ENCODE measurements at places on chromosomes 12 and 14.

DNA sequence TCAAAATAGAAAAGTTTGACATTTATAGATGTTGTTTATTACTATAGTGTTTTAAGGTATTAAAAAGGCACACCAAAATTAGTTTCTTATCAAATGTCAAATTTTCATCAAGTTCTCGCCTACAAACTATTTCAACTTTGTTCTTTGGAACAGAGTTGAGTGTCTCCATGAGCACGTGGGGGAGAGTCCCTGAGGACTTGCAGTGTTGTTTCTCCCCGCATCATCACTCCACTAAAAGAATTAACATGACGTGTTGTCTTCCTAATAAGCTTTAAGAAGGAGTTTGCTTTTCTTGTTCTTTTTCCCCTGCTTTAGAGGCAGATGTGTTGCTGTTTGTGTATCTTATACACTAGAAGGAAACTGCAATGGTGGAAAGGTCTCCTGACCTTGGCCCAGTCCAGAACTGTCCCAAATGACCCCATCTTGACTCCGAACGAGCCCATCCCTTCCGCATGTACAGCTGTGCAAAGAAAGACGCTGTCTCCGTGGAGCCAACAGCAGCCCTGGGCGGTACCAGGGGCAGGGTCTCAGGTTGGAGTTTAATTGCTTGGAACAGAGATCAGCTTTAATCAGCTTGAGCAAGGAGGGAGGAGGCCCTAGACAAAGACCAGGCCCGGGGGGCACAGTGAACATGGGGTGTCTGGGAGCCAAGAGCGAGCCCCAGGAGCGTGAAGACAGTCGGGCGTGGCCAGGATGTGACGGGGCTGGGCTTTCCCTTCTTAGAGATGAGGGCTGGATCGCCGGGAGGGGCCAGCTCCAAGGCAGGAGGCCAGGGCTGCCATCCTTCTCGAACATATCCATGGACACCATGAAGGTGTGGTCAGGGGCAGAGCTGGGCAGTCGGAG, 215.4 kb upstream of the RTL1 start:
- DNase-seq: no peak

DNA sequence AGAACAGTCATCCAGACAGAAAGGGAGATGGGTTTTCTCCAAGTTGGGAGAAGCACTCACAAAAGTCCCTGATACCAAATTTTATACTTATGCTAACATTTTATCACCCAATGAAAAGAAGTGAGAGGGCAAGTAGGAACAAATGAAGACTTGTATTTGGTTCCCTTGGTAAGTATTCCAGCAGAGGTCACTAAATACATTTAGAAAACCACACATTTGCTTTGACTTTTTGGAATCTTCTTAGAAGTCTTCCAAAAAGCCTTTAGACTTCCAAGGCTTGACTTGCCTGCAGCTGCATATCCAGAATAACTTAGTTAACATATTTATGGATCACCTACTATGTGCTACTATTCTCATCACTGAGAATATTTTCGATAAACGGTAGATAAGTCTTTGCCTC, 3.1 kb upstream of the GYS2 start:
- no peak for DNase-seq

- DNase-seq: no peak
These were observed 9.9 kb downstream of the DIP2B start for GRCh38 chr12:50514526-50515276.

DNA sequence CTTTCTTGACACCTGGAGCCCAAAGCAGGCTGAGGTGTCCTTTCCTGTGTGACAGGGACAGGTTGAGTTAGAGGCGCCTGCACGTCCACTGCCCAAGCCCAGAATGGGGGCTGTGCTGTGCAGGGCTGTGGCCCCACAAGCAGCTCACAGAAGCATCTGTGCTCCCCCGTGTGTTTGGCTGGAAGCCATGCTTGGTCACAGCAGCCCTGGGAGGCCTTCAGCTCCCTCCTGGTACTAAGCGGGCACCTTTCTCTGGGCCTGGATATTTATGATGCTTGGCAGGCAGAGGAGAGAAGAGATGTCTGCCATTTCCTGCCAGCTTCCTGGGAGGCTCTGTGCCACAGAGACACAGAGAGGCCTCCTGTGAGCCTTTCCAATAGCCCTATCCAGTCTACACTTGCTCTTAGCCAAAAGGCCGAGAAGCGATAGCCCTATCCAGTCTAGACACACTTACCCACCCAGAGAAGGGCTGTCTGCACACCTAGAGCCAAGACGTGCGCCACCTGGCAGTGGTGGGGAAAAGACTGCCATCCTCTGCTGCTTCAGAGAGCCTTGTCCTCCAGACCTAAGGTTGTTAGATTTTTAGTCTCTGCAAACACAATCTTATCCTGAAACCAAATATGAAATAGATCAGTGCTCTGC, 117.4 kb downstream of the GCH1 start:
- no peak for DNase-seq

GRCh38 chr14:104268725-104269436, 130.5 kb downstream of the KIF26A start:
- DNase-seq: no peak

DNA sequence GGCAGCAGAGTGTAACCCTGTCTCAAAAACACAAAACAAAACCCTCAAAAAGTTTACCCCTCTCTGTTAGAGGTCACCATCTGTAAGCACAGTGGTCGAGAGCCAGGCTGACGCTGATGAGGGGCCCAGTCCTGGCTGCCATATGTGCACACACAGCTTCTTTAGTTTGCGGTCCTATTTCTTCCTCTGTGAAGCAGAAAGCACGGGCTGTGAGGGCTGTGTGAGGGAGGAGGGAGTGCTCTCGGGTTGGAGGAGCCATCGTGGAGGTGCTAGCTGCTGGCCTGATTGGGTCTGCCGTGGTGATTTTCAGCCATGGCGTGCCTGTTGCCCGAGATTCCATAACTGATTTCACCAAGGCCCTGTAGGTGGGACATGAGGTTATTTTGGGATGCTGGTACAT, 3.5 kb downstream of the ULK1 start:
- no peak for DNase-seq

DNA sequence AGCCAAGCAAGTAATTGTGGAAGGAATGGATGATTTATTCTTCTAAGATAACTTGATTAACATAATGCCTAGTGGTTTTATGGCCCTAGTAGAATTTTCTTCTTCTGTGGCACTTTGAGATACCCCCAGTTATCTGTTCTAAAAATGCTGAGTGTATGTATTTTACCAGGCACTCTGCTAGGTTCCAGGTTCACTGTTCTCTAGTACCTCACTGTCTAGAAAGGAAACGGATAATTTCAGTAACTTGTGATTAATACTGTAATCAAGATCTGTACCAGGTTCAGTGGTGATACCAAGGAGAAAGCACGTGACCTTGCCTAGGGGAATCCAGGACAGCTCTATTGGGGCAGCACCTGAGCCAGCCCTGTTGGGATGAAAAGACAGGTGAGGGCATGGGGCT, 8.0 kb downstream of the ANO6 start:
- DNase-seq: no peak

GRCh38 chr12:1883513-1883912, 34.9 kb downstream of the CACNA2D4 start:
- DNase-seq: no peak

DNA sequence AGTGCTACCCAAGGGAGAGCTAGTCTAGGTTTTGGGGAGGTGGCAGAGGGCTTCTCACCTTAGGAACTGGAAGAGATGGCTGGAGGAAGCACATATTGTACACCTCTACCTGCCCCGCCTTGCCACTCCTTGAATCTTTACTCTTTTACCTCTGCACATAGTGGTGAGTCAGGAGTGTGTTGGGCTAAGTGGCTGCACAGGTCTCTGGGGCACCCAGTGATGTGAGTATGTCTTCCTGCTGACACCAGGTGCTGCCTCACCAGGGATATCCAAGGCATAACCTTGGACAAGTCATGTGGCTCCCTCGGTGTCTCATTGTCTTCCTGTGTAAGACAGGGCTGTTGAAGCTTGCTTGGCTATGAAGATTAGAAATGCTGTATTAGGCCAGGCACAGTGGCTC, 19.8 kb upstream of the CABP1 start:
- DNase-seq: no peak

GRCh38 chr12:113077057-113077858, 20.7 kb downstream of the DTX1 start:
- no peak for DNase-seq

DNA sequence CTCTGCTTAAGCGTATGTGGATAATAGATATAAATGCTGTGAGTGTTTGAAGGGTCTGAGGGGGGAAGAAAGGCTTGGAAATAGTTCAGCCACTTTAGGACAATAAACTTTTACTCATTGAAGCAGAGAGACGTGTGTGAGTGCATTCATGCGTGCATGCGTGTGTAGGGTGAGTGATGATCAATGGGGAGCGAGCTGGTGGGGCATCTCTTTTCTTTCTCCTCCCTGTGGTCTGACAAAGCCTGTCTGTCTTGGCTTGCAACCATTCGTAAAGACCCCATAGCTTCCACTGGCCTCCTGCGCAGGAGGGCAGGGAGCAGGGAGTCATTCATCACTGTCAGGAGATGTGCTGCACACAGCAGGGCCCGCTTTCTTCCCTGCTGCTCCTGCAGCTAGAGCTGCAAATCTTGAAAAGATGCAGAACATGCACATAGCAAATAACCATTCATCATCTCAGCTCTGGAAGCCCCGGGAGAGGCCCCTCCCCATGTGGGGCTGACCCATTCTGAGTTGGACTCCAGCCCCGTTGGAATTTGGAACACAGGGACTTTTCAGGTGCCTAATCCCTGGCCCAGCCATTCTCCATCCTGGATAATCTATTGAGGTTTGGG, 223.2 kb downstream of the PPM1H start:
- DNase-seq: no peak

GRCh38 chr14:92783813-92784431, 10.2 kb upstream of the GOLGA5 start:
- peak; percentile 45 for DNase-seq

- no peak for DNase-seq
These were observed 12.9 kb downstream of the VASH1 start for GRCh38 chr14:76773956-76774820.

DNA sequence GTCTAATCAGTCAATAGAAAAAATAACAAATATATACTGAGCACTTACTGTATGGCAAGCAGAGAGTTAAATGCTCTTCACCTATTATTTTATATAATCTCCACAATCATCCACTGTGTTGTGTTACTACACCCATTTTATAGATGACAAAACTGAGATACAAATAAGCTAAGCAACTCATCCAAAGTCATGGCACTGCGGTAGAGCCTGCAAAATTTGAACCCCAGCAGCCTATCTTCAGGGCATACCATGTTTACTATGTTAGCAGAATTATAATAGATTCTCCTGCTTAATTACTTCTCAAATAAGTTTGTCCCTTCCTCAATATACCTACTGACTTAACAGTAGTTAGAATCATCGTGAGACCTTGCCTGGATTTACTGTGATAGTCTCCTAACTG, 53.6 kb upstream of the PCED1B start:
- no peak for DNase-seq

- no peak for DNase-seq
These were observed 50.8 kb upstream of the POC1B start for GRCh38 chr12:89576572-89577220.

- DNase-seq: peak; percentile 51
These were observed 2.3 kb upstream of the GLIPR1 start for GRCh38 chr12:75478116-75478794.

DNA sequence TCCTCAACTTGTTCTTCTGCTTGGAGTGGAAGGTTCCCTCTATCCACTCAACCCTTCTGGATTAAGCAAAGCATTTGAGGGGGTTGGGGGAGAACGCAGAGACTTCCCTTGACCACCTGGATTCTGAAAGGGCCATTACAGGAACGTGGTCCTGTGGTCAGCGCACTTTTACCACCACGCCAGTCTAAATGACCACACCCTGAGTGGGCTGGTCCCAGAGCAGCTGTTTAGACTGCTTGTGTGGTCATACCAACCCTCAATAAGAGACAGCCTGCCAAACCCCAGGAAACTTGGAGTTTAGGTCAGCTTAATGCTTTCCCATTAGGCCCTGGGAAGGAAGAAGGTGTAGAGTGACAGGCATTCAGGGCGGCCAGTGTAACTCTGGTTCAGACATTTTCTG, 165.5 kb upstream of the ATP2B1 start:
- no peak for DNase-seq

DNA sequence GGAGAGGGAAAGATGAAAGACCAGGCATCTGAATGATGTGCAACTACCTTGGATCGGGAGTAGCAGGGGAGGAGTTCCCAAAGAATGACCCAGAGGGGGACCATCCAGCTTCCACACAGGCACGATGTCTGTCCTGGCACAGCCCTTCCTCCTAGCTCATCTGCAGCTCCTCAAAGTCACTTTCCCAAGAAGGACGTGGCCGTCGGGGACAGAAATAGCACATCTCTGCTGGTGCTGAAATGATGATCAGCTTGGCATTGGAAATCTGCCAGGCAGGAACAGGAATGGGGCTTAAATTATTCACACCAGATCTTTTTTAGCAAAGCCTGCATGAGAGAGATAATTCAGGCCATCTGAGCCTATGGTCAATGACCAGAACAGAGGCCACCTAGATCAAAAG, 41.7 kb downstream of the TSPAN11 start:
- no peak for DNase-seq

GRCh38 chr12:95683418-95683817, 107.1 kb downstream of the NTN4 start:
- DNase-seq: no peak

DNA sequence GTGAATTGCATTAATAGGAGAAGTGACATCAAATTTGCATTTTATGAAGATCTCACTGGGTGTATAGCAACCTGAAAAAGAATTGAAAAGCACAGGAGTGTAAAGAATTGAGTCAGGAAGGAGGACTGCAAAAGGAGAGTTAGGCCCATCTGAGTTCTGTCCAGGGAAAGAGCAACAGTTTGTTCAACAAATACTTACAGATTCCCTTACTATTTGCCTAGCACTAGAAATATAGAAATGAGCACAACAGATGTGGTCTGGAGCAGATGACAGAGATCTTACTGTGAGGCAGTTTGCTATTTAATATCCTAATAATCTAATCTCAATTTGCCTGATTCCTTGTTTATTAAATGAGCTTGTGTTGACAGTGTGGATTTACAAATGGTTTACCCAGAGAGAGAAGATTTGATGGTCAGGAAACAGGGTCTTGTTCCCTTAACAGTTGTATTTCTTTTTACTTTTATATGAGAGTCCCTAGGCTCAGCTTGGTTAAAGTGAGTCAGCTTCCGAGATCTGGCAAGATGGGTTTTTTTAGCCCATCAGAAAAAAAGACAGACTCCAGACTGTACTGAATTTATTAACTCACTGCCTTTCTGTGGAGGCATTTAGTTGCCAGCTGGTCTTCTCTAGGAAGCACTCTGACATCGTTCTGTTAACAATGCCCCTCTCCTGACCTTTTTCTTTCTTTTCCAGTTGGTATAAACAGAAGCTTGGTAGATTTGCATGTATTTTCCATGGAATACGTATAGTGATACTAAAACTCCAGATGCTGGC, 229.7 kb downstream of the TTC6 start:
- DNase-seq: no peak
